ENCODE measurements at places on chromosomes 2 and 18. TPM values are rescaled to one million over a fixed set of nuclear protein-coding genes. Genes with fewer than 3 reads are reported as not detected.

Gene LBH
- 154 TPM for total RNA-seq

GRCh38 chr2:85175369-85176299, 42.4 kb downstream of the TCF7L1 start:
- ATAC-seq, result no peak

DNA sequence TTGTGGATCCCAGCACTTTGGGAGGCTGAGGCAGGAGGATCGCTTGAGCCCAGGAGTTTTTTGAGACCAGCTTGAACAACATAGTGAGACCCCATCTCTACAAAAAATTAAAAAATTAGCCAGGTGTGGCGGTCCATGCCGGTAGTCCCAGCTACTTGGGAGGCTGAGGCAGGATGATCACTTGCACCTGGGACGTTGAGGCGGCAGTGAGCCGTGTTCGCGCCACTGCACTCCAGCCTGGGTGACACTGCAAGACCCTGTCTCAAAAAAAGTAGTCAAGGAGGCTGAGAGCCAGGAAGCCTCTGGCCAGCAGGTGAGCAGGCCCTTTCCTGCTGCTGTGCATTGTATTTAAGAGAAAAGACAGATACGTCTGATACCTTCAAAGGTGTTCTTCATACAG, 11.1 kb upstream of the PROC start:
- no peak for ATAC-seq

- ATAC-seq, result no peak
These were observed 82.8 kb downstream of the TEX51 start for GRCh38 chr2:126981476-126981875.

GRCh38 chr2:216302981-216303676, 69.2 kb downstream of the MARCHF4 start:
- no peak for ATAC-seq

DNA sequence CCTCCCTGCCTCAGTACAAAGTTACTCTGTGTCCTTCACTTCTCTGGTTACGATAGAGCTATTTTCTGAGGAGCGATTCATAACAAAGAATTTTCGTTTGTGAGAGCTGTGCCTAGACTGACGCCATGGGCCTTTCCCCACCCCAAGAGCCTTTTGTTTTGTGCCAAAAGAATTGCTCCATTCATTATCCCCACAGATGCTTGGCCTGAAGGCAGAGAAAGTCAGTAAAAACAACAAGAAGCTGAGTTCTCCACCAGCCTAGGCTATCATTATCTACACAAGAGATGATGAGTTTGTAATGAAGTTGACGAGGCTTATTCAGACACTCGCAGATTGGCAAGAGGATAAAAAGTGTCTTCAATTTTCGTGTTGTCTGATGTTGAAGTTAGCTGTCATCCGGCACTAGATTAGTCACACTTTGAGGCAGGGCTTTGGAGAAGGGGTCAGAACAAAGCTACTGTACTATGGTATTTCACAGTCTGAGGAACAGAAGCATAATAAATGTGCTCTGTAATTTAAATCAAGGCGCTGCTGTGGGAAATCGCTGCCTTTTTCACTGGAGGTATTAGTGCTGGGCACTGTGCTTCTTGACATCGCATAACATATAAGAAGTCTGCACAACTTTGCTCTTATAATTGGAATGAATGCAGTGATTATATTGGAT, 278.4 kb upstream of the FIGN start:
- no peak for ATAC-seq
